WTC11 (cell line): ENCODE measurements at places on chromosomes 4 and X. TPM values are rescaled to one million over a fixed set of nuclear protein-coding genes. Genes with fewer than 3 reads are reported as not detected.

Gene PRDM8
- total RNA-seq = 0.14 TPM in 1 of 3 replicates, not detected in the others

Gene GPRASP1
- total RNA-seq = 2.0 to 2.6 TPM (median 2.2 TPM) in 3 replicates

Gene PFKFB1
- 0.42 to 1.1 TPM (median 0.60 TPM) in 3 replicates for total RNA-seq

Gene EFNB1
- 9.7 to 16.4 TPM (median 10.0 TPM) in 3 replicates for total RNA-seq

- DNase-seq = no peak
Observed at GRCh38 chr4:140726776-140727500, 29.2 kb downstream of the TBC1D9 start.

DNA sequence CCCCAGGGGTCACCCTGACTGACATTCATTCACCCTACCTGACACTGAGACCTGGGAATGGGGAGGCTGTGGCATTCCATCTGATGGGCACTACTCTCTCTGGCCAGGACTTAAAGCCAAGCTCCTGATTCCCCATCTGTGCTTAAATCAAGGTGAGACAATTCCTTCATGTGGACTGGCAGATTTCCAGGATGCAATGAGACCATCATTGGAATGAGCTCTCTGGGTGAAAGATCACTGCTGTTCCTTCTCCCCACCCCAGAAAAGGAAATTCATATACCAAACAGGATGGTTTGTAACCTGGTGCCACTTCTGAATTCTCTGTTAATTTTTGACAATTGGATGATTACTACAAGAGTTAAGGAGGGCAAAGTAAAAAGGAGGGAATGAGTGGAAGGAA lies 354.8 kb downstream of the MID1IP1 start:
- no peak for DNase-seq

- DNase-seq = peak; percentile 5
Observed at GRCh38 chr4:960140-960635, 13.2 kb downstream of the DGKQ start.

- DNase-seq = no peak
Observed at GRCh38 chr4:55458611-55459010, 62.9 kb downstream of the TMEM165 start.

GRCh38 chr4:80154545-80154933 lies 42.8 kb upstream of the PRDM8 start:
- no peak for DNase-seq

- DNase-seq = no peak
Observed at GRCh38 chr4:151471728-151472127, 62.8 kb downstream of the FHIP1A start.

DNA sequence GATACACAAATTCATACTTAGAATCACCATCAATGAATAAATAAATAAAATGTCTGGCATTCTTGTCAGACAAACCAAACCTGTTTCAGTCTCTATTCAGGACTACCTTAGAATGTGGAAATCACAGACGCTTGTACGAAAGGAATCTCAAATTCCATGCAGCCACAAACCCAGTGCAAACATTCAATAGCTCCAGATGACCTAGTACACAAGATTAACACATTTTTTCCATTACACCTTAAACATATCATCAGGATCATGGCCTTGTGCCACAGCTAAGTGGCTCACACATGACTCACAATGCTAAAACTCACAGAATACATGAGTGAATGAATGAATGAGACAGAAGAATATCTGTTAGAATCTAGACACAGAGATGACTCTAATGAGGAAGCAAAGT lies 134.2 kb downstream of the PWWP3B start:
- DNase-seq = no peak

- no peak for DNase-seq
Observed at GRCh38 chr4:86048426-86048825, 311.4 kb downstream of the MAPK10 start.

DNA sequence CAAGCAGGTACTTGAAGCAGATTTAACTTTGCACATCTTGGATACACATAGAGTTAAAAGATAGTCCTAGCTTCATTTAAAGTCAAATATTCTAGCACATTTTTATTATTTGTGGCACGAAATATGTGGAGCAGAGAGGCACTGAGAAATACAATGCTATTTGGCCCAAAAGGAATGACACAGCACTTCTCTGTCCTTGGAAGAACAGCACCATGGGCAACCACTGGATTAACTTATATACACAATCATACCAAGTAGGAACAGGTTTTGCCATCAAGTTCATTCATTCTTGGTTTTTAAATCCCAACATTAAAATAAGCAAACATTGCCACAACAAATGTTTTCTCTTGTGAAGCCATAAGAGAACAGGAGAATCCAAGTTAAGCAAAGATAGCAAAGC lies 924 bp upstream of the ENAM start:
- no peak for DNase-seq

DNA sequence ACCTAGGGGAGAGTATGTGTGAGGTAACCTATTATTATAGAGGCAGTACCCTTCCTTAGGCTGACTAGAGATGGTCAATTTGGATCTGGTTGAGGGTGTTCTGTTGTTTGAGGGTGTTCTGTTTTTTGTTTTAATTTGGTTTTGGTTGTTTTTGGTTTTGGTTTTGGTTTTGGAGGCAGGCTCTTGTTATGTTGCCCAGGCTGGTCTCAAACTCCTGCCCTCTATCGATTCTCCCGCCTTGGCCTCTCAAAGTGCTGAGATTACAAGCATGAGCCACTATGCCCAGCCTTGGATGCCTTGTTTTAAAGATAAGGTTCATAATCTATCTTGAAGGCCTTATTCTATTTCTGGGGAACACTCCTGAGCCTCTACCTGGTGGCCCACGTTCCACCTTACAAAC lies 912 bp downstream of the CXorf65 start:
- DNase-seq = no peak

GRCh38 chr4:73948990-73949706 lies 32.7 kb downstream of the PF4 start:
- no peak for DNase-seq
